Stimulated activated CD4-positive, alpha-beta T cell treated with anti-CD3 and anti-CD28 coated beads, Interleukin-15, amount 100 ng/mL, for 48 hours (primary cell): ENCODE measurements at places on chromosomes 3 and 15.

GRCh38 chr3:125203731-125204130, 8.8 kb downstream of the SLC12A8 start:
- DNase-seq = no peak

DNA sequence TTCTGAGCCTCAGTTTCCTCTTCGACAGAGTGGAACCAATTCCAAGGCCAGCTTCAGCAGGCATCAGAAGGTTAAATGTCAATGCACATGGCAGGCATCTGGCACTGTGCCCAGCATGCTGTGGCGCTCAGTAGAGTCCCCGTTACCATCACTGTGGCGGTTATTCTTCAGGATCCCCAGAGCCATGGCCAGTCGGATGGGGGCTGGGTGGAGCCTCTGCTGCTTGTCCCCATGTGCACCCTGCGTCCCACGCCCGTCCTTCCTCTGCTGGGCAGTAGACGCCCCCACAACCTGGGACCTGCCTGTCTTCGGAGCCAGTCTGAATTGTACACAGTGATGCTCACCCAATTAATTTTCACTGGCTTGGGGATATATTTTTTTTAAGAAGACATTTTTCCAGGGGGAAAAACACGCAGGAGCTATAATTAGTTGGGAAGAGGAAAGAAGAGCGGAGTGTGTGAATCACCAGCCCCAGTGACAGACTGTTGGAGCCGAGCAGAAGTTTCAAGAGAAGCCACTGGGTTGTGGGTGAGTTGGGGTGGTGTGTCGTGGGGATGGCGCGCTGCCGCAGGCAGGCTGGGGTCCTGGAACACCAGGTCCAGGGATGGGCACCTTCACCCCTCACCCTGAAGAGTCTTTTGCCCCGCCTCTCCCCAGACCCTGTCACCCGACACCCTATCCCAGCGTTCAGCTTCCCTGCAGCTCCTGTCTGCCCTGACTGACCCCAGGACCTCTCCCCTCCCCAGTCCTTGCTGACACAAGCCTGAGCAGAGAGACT, 26.8 kb upstream of the RPL29 start:
- DNase-seq = no peak

- DNase-seq = no peak
These were observed 103.9 kb upstream of the HES1 start for GRCh38 chr3:194031867-194032635.

- no peak for DNase-seq
These were observed 18.1 kb upstream of the SMCO1 start for GRCh38 chr3:196533260-196533681.

DNA sequence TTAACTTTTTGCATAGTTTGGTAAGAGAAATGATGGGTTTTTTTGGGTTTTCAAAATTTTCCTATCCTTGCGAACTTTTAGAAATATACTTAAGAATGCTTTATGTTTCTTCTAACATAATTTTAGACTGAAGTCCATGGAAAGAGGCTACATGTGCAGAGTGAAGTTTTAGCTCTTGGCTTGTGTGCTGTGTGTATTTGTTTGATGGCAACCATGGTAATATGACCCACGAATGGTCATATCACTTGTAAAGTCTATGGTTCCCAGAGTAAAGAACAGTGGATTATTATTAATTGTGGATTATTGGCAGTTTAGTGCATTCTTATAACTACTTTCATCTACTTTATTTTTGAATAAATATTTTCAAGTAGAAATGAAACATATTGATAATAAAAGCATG, 124.0 kb upstream of the GOLGA6L4 start:
- DNase-seq = no peak

GRCh38 chr15:84772031-84772430, 23.6 kb downstream of the ZNF592 start:
- DNase-seq = no peak

DNA sequence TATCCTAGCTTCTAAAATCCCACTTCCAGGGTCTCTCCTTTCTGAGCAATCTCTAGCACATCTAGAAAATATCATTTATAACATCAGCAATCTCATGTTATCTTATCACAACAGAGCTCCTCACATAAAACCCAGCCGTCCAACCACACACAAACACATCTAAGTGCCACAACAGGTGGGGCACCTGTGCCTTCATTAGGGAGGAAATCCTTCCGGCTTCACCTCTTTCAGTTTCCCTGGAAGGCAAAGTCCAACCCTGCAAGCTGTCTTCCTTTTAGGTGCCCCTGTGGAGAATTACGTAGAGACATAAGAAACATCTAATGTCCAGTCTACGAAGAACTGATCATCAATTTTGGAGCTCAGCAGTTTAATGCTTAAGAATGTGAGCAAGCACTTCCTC, 1.6 kb downstream of the ZDHHC3 start:
- no peak for DNase-seq

- DNase-seq = no peak
These were observed 36.3 kb downstream of the LRTM1 start for GRCh38 chr3:54891540-54891897.

DNA sequence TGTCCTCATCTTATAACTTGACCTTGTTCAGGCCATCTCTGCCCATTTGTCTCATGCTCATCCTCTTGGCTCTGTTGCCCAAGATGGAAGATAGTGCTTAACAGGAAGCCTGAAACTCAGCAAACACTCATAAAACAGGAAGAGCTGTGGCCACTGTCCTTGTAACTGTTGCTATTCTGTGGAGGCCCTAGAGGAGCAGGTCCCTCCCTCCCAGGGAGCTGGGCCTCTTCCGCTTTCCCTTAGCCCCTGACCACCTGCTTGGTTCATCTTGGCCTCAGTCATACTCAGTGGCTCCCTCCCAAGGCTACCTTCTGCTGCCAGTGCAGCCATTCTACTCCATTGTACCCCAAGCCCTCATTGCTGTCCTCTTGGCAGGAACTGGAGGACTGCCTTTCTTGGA, 3.5 kb downstream of the MAPKAPK3 start:
- DNase-seq = no peak

GRCh38 chr3:10244009-10244408, 4.2 kb upstream of the TATDN2 start:
- DNase-seq = no peak

DNA sequence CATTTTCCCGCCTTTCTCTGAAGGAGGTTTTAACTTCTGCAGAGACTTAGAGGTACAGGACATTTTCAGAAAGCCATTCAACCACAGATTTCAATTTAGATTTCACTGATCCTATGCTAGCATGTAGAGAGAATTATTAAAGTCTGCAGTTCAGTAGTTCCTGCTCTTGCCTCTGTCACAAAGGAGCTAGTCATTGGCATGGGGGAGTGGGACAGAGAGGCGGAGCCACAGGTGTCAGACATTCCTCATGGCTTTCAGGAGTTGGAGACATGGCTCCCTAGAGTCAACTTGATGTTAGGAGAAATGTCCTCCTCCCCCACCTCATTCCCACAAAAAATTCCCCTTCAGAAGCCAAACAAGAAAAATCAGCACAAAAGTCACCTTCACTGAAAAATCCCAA, 66.0 kb upstream of the SIAH2 start:
- DNase-seq = no peak

DNA sequence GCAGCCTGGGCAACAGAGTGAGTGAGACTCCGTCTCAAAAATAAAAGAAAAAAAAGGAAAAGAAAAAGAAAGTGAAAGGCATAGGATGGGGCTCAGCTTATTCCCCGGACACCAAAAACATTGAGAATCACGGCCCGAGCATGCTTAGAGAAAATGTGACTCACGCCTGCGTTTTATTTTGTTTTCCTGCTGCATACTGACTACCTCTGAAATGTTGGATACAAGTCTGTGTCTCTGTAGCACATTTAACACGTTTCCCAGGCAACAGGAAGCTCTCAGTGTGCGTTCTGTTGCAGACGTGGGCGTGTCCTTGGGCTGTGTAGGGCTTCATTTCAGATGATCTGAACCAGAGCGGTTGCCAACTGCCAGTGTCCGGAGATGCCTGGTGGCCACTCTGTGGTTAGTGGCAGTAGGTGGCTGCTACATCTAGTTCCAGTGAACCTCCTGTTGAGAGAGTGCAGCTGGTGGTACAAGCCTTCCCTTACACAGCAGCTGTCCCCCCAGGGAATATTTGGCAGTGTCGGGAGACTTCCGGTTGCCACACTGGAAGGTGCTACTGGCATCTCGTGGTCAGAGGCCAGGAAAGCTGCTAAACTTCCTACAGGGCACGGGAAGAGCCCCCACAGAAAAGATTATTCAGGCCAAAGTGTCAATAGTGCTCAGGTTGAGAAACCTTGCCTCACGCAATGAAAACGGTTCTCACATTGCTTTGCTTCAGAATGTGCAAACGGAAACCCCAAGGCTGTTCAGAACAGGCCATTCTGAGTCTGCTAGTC, 3.0 kb downstream of the SLC51A start:
- DNase-seq = peak; percentile 62

DNA sequence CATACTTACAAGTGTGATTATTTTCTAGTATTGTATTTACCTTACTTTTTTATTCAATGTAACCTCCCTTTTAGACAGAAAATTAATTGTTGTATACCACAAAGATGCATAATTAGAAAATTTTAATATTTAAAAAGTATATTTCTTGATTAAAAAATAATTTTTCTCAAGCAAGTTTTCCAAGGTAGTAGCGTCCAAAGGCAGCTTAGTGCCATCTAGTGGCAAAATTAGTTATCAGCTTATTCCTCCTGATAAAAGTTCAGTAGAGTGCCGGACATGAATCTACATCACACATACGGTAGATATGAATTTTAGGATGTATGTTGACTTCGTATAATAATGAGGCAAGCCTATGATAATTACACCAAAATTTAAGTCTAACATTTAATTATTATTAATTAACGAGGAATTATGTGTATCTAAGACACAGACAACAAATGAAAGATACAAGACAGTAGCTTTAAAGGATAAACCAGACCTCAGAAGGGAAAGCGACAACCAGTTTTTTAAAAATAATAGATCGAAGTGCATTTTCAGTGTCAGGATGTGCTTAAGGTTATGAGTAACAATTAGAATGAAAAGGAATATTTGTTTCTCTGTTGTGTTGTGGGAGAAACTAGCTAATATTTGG, 405.9 kb downstream of the ROBO1 start:
- no peak for DNase-seq

DNA sequence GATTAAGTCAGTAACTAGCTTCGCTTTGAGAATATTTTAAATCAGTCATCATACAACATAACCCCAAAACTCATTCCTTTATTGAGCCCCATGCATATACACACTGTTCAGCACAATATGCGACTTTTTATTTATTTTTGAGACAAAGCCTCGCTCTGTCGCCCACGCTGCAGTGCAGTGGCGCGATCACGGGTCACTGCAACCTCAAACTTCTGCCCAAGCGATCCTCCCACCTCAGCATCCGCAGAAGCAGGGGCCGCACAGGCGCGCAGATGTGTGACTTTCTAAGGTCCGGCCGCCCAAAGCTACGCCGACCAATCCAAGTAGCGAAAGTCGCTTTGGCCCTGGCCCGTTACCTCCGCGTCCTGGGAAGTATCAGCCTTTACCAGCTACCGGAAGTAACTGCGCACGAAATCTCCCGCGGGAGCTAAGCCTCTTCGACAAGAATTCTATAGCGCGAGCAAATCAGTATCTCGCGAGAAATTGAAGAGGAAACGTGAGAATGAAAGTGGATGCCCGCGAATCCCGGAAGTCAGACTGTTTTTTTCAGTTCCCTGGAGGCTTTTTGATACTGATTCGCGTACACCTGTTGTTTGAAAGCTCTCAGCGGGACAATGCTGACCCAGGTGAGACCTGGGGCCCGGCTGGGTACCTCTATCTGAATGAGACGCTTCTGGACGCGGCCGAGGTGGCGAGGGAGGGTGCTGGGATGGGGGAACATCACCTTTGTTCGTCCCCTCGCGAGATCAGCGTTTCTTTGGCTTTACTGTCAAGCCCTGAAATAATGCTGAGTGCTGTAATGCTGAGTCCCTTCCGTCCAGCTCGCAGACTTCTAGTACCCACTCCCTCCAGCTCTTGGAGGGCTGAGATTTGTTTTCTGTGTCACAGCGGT, at the start of the genes DHFR2 and NSUN3:
DHFR2 (minus strand) TSS at position 404 of the 892 bp plus-strand sequence. CDS start 1,405 bp downstream, outside the sequence.
NSUN3 (plus strand) TSS at position 549 of the 892 bp plus-strand sequence; CDS start at position 615, 66 bp downstream.
- DNase-seq = peak; percentile 72

GRCh38 chr15:66483131-66483566, 14.4 kb downstream of the SNAPC5 start:
- no peak for DNase-seq

DNA sequence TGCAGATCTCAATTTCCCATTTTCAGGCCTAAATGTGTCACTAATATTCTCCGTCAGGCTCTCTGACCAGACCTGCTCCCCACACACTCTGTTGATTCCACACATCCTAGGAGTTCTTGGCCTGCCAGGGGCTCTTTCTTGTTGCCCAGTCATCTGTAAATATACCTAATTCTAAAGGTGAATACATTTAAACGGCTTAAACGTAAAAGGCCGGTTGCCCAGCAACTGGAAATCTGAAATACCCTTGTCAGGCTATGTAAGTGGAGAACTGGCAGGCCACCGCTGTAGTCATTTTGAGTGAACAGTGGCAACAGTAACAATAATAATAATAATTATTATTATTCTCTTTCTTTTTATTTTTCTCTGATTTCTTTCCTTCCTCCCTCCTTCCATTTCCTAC, 302.7 kb downstream of the AGBL1 start:
- DNase-seq = no peak

GRCh38 chr15:40936709-40937666, 7.8 kb downstream of the DLL4 start:
- no peak for DNase-seq

GRCh38 chr3:12454076-12454815, 30.0 kb upstream of the TSEN2 start:
- DNase-seq = no peak

DNA sequence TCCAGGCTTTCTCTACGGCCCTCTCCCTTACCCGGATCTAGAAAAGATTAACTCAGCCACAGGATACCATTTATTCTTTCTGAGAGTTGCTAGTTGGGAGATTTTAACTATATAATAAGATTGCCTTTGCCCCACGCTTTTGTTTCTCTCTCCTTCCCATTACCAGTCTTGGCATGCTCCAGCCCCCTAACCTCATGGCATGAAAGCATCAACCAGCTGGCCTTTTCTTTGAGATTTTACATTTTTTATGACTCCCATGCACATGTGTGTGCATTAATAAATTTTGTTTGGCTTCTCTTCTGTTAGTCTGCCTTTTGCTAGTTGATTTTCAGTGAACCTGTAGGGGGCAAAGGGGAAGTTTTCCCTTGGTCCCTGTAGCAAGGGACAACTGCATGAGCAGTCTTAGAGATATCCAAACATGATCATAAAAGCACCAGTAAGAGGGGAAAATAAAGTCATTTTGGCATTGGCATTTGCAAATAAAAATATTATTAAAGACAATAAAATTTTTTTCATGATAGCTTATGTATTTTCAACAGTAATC, 73.6 kb downstream of the OXSM start:
- no peak for DNase-seq

DNA sequence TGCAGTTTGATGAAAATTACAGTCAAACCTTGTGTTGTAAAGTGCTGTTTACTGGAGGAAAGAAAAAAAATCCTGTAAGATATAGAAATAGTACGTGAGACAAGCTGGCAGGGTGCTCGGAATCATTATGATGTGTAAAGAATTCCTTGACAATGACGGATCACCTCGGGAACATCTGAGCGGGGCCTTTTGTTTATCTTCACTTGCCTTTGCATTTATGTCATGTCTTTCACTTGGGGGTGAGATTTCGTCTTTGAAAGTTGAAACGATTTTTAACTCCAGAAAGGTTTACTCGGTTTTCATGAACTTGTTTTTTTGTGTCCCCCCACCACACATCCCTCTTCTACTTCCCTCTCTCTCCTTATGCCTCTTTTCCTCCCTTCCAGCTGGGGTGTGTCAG, 128.3 kb upstream of the VEPH1 start:
- no peak for DNase-seq
